Right renal pelvis (tissue), 4 donors: ENCODE measurements at places on chromosomes 6 and 20.

- no peak for DNase-seq
These were observed 769.1 kb downstream of the QKI start for GRCh38 chr6:164183556-164184123.

- no peak for DNase-seq
These were observed 12.4 kb upstream of the DACT2 start for GRCh38 chr6:168332020-168332419.

- no peak for DNase-seq
These were observed 274.1 kb downstream of the TFAP2A start for GRCh38 chr6:10140824-10141223.

DNA sequence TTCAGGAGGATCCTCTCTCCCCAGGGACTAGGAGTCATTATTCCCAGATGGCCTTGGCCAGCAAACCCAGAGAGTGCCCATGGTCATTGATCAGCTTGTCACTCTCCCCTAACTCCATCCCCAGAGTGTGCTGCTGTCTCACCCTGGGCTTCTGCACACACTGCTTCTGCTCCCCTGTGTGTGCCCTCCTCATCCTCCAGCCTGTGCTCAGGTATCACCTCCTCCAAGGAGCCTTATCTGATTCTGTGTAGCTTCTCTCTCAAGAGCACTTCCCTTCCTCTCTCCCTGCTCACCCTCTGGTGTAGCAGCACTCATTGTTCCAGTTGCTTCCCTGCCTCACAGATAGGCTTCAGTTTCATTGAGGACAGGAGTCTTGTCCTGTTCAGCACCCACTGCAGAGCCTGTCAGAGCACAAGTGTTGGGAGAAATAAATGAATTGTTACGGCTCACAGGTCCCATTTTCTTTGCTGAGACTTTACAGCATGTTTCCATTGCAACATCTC is 102.4 kb downstream of the JAG1 start:
- no peak for DNase-seq

- DNase-seq = no peak
These were observed 36.0 kb downstream of the PIM1 start for GRCh38 chr6:37205997-37206340.
